ENCODE measurements at places on chromosomes 3 and 15. TPM values are rescaled to one million over a fixed set of nuclear protein-coding genes. Genes with fewer than 3 reads are reported as not detected.

- no peak for DNase-seq
Measured at GRCh38 chr3:24846286-24846860, 351.7 kb upstream of the THRB start.

DNA sequence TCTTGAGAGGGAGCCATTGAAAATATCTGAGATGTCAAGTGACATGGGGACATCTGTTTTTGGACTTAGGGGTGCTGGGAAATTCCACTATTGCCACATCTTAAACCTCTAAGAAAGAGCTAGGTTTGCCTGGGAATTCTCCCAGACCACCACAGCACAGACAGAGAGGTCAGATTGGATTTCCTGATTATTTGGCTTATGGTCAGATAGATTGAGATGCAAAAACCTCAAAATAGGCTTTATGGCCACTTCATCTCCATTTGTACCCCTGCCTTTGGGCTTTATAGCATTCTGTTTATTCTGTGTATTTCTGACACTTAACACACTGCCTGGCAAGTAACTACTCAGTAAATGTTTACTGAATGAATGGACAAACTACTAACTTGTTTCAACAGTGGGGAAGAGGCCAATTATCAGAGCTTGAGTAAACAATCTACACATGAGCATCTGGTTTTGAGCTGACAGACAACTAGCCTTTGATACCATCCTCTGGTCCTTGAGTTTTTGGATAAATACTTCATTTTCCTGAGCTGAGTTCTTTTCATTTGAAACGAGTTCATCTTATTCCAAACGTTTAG is 81.8 kb downstream of the TP63 start:
- DNase-seq: no peak

DNA sequence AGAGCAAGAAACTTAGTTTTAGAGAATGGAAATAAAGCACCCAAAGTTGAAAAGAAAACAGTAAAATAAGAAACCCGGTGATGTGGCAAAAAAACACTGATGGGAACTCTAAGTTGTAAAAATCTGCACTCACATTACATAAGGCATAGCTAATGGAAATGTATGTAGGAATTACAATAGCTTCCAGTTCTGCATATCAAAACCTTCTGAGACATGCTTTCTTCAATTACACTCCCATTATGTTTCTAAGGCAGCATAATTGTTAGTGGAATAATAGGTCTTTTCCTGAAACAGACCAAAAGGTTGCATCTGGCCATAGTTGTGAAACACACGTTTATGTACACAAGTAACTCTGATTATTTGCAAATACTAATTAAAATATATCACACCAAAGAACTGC is 41.4 kb downstream of the SLC30A4 start:
- no peak for DNase-seq

DNA sequence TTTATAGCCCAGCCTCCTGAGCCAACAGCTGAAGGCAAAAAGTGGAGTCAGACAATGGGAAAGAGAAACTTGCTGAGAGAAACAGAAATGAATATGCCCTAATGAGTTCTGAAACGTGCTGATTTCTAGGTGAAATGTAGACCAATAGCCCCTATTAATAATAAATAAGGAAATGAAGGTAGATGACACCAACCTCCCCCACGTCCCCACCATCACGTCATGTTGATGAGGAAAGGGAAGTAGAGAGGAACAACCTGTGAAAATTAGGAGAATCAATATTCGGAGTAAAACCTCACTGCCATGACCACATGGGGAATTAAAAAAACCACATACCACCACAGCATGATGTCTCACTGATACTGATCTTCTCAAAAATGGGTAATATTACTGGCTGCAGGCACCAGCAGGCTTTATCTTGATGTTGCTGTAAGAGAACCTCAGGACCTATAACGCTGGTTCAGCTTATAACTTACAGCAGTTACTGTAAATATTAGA is 64.0 kb downstream of the KAT2B start:
- no peak for DNase-seq

Gene DET1
- 8.2 TPM for total RNA-seq

Gene CACNA2D3
- 30.6 TPM for total RNA-seq

Gene DCP1A
- total RNA-seq: 9.4 TPM

Gene INKA1
- total RNA-seq: 14.3 TPM

Data from frontal cortex (tissue), 4 donors.